ENCODE measurements at places on chromosomes 1 and 21.

GRCh38 chr1:35603941-35604340, 30.8 kb downstream of the TFAP2E start:
- DNase-seq, result no peak

DNA sequence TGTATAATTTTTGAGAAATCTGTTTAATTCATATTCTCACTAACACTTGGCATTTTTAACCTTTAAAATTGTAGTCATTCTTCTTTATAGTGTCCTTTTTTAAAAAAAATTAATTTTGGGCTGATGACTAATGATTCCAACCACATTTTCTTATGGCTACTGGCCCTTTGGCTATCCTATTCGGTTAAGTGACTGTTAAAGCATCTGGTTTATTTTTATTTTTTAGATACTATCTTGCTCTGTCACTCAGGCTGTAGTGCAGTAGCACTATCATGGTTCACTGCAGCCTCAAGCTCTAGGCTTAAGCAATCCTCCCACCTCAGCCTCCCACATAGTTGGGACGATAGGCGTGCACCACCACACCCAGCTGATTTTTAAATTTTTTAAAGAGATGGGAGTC, 723.2 kb upstream of the CXADR start:
- DNase-seq, result no peak

DNA sequence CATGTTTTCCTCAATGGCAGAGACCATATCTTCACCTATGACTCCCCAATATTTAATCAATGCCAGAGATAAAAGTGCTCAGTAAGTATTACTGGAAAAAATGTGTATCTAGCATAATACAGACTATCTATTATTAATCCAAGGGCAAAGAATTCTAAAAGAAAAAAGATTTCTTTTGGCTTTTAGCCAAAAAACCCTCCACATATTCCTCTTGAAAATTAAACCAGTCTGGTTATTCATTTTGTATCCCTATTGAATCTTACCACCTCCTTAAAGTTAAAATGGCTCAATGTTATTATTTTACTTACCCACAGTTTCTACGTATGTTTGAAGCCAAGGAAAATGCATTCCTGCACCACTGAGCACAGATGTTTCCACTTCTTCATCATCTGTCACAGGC, 1.6 kb downstream of the TAF1A start:
- DNase-seq, result no peak

DNA sequence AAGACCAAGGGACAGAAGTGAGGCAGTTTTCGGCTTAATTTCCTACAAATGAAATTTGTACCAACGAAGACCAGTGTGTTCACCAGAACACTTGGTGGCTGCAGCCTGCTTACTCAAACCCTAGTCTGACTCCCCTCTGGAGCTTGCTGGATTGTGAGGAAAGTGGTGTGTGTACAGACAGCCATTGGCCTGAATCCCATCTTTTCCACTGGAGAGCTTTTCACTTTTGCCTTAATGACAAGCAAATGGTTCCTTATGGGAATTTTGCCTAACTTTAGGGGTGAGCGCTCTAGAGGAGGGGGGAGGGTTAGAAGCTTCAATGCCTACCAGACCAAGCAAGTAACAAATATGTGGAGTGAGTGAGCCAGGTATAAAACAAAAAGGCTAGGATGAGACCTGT, 17.3 kb downstream of the METTL13 start:
- no peak for DNase-seq

- DNase-seq, result peak; percentile 59
Observed at GRCh38 chr1:78649628-78650027, at the start of gene IFI44. IFI44 (plus strand) TSS chr1:78649831; CDS start chr1:78650196, 365 bp downstream.

Measured in stimulated activated CD8-positive, alpha-beta memory T cell treated with anti-CD3 and anti-CD28 coated beads, Interleukin-7, amount 100 ng/mL, for 1 hour (primary cell).